MCF 10A (cell line): ENCODE measurements at places on chromosomes 2 and 18.

GRCh38 chr2:12538138-12538694 lies 178.5 kb upstream of the TRIB2 start:
- DNase-seq: no peak

GRCh38 chr18:10317864-10318690 lies 136.4 kb upstream of the APCDD1 start:
- DNase-seq: no peak

DNA sequence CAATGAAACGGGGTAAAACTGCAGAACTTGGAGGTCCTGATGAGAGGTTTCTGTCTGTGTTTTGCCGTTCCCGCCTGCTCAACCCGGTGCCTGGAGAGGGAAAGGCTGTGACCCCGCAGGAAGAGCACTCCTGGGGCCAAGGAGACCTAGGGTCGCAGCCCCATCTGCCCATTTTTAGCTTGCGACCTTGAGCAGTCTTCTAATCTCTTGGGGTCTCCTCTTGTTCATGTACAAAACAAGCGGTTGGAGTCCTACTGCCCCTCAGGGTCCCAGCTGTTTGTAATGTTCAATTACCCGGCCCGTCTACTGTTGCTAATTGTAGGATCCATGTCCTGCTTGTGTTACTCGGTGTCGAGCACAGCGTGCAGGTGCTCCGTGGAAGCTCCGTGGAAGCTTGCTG lies 104.5 kb downstream of the PTGR3 start:
- no peak for DNase-seq

GRCh38 chr18:12049978-12050811 lies 43.4 kb upstream of the ANKRD62 start:
- DNase-seq: no peak

DNA sequence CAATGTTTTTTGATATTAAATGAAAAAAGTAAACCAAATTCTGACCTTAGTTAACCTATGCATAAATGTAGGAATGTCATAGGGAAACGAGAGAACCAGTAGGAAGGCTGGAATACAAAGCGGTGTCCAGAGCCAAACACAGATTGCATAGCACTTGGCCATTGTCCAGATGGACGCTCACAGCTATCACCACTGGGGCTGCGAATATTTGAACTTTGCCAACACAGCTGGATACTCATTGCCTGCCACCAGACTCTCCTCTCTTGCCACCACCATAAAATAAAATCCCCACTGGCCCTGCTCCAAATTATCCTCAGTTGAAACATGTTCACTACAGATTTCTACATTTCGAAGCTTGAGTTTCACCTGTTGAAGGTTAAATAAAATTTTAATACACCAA lies 159.3 kb upstream of the GULP1 start:
- peak; percentile 50 for DNase-seq

GRCh38 chr18:78965917-78966792 lies 13.5 kb upstream of the SALL3 start:
- DNase-seq: no peak

- DNase-seq: no peak
These were observed 50.2 kb downstream of the UNC80 start for GRCh38 chr2:209821806-209822205.

DNA sequence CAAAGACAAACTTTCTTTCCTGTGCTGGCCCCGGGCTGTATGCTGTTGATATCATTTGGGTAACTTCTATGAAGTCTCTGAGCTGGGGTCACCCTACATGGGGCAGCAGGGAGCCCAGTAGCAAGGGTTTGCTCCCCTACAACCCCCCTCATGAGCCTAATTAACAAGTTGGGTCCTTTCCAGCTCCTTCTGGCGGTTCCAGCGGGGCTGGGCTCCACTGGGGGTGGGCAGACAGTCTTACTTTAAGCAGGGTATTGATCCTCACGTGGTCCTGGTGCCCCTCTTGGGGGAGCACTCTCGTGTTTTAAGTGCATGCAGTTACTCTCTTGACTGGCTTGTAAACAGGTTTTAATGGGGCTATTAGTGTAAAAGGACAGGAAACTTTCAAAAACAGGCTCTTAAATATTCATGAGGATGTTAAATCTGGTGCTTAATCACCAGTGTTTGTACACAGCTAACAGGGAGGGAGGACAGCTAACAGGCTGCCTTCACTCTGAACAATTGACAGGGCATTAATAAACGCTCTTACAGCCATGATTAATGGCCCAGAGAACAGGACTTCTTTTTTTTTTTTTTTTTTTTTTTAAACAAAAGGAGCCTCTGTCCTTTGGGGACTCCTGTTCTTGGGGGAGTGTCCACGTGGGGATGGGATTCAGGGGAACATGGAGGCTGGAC lies 36.6 kb upstream of the SKOR2 start:
- DNase-seq: no peak

- DNase-seq: no peak
These were observed 30.3 kb downstream of the TWIST2 start for GRCh38 chr2:238878051-238878735.

DNA sequence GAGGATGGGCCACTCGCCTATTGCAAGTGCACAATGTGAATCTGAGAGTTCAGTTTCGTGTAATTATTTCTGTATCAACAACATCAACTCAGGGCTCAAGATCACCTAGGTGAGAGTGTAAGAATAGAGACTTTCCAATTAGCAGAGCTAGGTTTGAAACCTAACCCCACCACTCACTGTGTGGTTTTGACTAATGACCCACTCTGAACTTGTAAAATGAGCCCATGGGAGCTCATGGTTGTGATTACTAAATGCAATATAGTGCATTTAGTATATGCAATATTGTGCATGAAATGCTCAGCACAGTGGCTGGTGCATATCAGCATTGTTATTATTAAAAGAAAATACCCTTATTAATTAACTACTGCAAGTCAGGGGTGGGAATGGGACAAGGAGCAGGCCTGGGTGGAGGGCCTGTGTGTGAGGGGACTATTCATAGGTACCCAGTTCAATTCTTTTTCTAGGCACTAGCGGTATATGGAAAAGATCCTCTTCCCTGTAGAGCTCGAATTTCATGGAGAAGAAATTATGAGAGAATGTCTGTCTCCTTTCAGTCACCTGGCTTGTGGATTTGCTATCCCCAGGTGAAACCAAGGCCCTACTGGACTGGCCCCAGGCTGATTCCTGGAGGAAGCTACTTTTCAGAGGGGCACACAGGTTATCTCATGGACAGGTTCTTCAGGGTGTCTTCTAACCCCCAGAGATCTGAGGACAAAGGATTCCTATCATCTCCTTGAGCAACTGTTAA lies 169.5 kb downstream of the GFPT1 start:
- no peak for DNase-seq

GRCh38 chr18:59743566-59743965 lies 46.3 kb upstream of the CCBE1 start:
- DNase-seq: peak; percentile 26

DNA sequence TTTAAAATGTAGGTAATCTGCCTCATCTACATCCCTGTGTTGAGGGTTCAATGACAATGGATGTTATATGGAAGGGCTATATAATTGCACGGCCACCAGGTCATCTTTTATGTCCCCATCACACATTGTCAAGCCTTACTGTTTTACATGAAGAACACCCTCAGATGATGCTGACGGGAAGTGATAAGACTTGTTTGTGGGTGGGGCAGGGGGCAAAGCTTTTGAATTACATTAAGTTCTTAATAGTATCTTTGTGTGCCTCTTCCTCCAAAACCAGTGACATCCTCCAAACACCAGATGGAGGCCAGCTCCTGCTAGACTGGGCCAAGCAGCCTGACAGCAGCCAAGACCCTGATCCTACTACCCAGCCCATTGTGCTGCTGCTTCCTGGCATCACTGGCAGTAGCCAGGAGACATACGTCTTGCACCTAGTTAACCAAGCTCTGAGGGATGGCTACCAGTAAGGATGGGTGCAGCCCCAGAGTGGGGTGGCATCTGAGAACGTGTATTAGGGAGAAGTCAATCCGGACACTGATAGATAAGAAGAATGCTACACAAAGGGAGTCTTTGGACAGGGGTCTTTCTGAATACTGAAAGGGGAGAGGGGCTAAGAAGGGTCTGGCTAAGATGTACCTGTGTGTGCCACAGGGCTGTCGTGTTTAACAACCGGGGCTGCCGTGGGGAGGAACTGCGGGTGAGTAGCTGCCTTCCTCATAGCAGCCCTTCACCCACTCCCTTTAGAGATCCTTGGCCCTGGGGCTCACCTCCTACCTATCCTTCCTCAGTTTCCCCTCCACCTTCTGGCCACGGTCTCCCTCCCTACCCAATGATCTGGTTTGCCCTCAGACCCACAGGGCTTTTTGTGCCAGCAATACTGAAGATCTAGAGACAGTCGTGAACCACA lies 5.3 kb downstream of the ABHD1 start:
- no peak for DNase-seq

GRCh38 chr2:217325816-217326215 lies 466.0 kb upstream of the TNP1 start:
- no peak for DNase-seq

GRCh38 chr2:47386551-47386950 lies 16.4 kb upstream of the MSH2 start:
- no peak for DNase-seq

DNA sequence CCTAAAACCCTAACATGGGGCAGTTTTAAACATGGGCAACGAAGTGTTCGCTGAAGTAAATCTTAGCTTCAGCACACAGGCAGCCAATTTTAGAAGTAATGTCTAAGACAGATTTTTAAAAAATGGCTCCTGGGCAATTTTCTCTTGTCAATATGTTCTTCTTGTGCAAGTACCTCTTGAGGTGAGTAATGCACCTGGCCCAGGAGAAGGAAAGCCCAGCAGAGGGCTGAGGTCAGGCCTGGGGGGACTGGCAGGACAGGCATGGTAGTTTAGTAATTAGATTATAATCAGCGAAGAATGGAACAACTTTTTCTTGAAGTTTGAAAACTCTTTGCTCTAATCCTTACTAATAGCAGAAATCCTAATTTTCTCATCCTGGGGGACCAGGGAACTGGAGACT lies 77.6 kb downstream of the SPRED2 start:
- peak; percentile 68 for DNase-seq

DNA sequence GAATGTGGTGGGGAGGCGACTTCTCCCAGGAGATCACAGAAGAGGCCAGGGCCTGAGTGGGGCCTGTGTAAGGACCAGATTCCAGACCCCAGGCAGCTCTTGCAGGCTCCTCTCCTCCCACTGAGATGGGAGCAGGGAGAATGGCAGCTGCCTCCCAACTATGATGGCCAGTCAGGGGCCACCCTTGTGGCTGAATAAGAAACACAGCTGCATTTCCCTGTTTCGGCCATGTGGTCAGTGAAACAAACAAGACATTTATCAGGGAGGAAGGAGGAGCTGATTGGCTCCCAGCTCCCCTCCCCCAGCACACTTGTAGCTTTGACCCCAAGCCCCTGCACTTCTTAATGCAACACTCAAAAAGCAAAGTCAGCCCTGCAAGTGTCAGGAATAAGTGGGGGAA lies 143.5 kb downstream of the CELF4 start:
- DNase-seq: no peak

- no peak for DNase-seq
These were observed 16.3 kb upstream of the MYO1B start for GRCh38 chr2:191228861-191229260.

DNA sequence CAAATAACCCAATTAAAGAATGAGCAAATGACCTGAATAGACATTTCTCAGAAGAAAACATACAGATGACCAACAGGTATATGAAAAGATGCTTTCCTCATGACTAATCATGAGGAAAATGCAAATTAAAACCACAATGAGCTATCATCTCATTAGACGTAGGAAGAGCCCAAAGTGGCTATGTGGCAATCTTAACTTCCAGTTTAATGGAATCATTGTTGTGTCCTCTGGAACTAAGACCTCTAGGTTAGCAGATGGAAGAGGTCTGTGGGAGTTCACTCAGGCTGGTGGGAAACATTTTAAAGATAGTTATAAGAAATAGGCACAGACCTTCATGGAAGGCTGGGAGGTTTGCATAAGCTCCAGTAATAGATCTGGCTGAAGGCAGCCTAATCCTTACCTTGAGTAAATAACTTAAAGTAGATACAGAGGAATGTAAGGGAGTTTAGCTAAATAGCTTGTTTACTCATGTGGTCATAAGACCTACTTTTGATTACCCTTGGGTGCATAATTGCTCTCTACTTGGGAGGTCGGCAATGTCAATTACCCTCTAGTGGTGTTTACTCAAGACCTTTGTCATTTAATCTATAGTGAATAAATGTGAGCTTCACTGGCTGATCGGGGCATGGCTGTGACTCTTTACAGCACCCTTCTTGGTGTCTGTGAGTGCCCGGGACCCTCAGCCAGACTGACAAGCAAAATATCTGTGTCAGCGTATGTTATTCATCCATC lies 119.0 kb downstream of the GULP1 start:
- peak; percentile 13 for DNase-seq

DNA sequence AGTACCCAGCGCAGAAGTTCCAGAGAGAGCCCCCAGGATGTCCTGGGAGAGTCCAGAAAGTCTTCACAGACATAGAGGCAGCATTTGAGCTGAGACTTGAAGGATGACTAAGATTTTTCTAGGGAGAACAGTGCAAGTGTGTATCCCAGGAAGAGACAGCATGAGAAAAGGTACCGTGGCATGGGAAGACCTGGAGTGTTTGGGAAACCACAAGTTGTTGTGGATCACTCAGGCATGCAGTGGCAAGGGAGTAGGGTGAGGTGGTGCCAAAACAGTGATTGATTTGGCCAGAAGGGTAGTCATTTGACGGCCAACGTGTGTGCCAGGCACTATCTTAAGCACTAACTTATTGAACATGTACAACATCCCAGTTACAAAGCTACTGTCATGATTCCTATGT lies 24.5 kb upstream of the KCNK3 start:
- DNase-seq: no peak

GRCh38 chr2:31282634-31283033 lies 48.7 kb downstream of the EHD3 start:
- peak; percentile 9 for DNase-seq

DNA sequence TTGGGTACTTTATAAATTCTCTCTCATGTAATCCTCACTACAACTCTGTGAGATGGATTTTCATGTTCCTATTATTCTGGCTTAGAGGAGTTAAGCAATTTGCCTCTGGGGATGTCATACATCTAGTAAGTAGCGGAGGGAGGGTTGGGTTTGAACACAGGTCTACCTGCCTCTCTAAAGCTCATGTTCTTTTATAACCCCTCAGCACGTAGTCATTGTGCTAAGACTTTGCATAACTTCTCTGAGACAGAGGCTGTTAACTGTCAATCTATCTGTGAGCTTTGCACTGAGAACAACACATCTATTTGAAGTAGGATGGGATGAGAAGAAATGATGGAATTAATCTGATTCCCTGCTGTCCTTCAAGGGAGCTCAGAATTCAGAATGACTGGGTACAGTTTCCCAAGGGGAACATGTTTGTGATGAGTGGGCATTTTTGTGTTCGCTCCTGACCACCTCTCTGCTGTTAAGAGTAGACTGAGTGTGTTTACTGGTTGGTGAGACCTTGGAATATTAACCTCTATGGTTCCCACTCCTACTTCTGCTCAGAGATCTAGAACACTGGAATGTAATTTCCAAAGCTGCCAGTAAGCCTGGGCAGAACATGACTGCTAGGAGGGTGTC lies 320.7 kb downstream of the SLC8A1 start:
- DNase-seq: no peak

DNA sequence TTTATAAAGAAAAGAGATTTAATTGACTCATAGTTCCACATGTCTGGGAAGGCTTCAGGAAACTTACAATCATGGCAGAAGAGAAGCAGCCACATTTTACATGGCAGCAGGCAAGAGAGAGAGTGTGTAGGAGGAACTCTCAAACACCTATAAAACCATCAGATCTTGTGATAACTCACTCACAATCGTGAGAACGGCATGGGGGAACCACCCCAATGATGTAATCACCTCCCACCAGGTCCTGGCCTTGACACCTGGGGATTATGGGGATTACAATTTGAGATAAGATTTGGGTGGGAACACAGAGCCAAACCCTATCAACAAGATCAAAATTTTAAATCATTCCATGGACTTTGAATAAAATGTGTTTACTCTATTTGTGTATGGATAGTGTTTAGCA lies 575.6 kb downstream of the ADCYAP1 start:
- no peak for DNase-seq

- peak; percentile 11 for DNase-seq
These were observed 138.7 kb upstream of the AQP4 start for GRCh38 chr18:27004056-27004829.
